ENCODE measurements at places on chromosomes 11 and 22.

DNA sequence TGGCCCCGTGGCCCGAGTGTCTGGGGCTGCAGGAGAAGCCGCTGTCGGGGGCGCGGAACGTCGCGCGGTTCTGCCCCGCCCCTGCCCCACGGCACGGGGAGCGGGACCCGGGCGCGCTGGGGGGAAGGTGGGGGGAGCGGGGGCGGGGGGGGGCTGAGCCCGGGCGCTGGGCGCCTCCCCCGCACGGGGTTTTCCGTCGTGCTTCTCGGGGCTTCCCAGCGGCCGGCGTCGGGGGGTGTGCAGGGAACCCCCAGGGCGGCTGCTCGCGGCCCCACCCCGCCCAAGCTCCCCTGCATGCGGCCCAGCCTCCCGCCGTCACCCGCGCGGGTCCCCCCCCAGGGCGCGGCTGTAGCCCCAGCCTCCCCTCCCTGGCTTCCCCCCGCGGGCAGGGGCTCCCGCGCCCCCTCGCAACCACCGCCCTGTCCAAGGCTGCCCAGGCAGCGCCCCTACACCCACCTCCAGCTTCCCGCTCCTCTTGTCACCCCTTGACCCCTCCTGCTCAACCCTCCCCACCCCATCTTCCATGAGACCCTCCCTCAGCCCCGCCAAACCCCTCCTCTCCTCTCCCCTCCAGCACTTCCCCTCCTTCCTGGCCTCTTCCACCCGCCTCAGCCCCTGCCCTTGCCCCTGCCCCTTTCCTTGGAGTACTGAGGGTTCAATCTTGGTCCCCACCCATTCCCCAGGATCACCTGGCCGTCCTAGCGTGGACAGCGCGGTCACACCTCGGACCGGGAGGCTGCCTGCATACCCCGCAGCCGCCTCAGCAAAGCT, 1.7 kb downstream of the IL17REL start:
- DNase-seq, result no peak

GRCh38 chr11:125552927-125553326, 16.4 kb upstream of the EI24 start:
- DNase-seq, result no peak

DNA sequence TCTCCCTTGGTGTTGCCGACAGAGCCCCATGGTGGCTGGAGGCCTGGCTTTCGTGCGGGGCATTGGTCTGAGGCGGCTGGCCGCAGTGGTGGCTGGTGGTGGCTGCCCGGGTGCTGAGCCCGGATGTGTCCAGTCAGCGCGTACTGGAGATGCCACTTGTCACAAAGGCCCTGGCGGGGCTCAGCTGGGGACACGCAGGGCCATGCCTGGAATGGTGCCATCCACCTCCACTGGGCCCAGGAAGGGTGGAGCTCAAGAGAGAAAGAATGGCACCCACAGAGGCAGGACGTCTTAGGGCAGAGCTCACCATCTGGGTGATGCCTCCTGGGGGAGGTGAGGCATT, 92.5 kb downstream of the CEP164 start:
- DNase-seq, result no peak

DNA sequence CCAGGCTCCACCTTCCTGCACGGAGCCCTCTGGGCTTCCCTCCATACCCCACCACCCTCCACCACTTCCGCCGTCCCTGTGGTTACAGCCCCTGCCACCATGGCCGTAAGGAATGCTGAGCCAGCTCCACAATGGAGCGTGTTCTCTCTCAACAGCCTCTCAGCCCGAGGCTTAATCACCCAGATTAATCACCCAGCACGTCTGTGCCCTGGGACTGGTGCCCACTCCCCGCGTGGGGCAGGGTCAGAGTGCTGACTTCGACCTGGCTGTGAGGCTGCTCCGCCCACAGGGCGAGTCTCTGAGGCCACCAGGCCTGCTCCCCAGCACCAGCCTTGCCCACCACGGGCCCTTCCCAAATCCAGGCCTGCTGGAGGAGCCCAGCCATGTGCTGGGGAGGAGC, 4.0 kb upstream of the TH start:
- no peak for DNase-seq

GRCh38 chr11:132475026-132475425, 1057.3 kb downstream of the OPCML start:
- no peak for DNase-seq

DNA sequence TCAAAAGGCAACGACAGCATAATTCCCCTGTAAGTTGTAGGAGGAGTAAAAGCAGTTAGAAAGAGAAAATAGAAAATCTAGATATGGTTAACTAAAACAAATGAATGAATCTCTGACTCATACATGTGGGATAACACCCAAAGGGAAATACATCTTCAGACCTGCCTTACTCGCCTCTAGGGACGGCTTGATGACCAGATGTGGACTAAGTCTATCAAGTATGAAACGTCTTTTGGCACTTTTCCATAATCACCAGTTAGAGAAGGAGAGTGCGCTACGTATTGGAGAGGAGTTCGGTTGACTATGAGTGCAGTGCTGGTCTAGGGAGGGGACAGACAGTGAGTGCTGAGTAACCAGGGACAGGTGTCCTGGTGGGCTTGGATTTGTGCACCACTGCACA, 459.9 kb downstream of the OPCML start:
- no peak for DNase-seq

DNA sequence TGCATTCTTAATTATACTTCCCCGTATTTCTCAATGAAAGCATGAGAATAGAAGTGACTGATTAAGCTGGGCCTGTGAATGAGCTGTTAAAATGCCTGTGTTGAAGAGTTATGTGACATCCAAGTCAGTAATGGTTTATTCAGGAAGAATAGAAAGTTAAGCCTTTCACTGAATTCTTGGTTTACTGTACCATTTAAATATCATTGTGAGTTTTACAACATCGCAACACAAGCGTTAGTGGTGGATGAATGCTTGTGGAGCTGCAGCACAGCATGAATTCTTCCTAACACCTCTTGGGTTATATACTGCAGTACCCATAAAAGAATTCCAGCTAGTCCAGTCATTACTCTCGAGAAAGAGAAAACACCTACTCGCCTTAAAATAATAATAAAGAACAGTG, 257.8 kb downstream of the JRKL start:
- no peak for DNase-seq

DNA sequence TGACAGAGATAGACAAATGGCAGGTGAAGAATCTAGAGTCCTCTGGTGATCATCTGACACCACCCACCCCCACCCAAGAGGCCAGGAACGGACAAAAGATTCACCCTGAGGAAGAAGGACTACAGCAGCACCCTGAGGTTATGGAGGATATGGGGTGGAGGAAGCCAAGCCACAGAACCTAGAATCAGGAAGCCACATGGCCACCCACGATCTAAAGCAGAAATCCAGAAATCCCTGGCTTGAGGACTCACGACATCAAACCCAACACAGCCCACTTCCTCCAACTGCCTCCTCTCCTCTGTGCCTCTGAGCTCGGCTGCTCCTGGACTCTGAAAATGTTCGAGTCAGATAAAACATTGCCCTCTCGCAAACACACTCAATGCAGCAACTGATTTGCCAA, 364.3 kb downstream of the SHANK2 start:
- no peak for DNase-seq

All from left renal pelvis (tissue), 4 donors.